Stimulated activated CD8-positive, alpha-beta memory T cell treated with anti-CD3 and anti-CD28 coated beads, Interleukin-4, amount 100 ng/mL, for 4 hours (primary cell): ENCODE measurements at places on chromosomes 2 and 18.

DNA sequence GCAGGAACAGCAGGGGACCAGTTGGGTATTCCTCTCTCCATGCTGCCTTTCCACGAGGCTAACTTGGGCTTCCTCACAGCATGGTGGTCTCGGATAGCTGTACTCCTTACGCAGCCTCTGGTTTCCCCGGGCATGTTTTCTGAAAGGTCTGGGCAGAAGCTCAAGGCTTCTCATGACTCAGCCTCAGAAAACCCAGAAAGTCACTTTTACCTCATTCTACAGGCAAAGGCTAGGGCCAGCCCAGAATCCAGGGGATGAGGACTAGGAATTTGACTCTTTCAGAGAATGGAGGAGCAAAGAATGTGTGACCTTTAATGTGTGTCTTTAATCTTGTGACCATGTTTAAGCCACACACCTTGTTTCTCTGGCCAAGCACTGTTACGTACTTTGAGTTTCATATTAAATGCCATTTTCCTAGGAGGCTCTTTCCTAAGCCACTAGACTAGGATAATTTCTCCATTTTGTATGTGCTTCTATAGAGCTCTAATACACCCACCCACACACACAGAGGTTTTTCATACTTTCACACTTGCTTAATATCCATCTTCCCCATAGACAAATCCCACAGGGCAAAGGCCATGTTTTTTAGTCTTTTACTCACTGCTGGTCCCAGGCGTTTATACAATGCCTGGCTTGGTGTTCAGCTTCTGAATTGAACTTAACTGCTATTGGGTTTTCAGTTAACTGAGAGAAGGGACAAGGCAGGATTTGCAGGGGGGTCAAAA lies 77.3 kb downstream of the LONRF2 start:
- DNase-seq = no peak

DNA sequence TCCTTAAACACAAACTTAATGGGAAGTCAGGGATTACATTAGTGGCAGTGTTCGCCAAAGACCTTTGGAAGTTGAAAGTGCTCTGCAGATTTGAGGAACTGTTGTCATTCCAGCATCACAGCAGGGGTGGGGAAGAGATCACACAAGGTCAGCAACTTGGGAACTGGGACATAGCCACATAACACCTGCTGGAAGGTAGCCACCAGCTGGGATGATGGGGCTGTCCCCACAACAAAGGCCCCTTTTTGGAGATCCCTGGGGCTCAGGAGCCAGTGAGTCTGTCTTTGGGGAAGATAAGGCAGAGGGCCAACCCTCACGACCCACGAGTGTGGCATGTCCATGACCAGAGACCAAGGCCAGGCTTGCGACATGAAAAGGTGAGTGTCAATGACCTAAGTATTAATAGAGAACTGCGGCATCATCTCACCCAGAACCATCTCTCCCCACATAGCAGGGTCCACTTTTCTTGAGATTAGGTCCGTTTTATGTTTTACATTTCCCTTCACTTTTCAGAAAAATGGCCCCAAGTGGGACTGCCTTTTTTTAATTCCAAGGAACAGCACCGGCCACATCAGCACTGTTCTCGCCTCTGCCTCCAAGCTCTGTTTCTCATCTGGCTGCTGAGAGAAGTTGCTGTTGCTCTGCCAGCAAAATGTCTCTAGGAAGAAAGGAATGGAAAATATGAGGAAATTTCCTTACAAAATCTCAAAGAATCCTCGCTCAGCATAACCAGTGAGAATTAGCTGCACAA lies 106.9 kb downstream of the GFPT1 start:
- no peak for DNase-seq

GRCh38 chr2:37809525-37809924 lies 115.6 kb upstream of the RMDN2 start:
- no peak for DNase-seq

- no peak for DNase-seq
Observed at GRCh38 chr2:84879584-84880394, 1.1 kb downstream of the TRABD2A start.

GRCh38 chr2:113284476-113284875 lies 5.8 kb upstream of the PAX8 start:
- no peak for DNase-seq

- DNase-seq = no peak
Observed at GRCh38 chr2:188415754-188416083, 124.0 kb downstream of the GULP1 start.

GRCh38 chr18:24400587-24400986 lies 3.0 kb upstream of the OSBPL1A start:
- no peak for DNase-seq

DNA sequence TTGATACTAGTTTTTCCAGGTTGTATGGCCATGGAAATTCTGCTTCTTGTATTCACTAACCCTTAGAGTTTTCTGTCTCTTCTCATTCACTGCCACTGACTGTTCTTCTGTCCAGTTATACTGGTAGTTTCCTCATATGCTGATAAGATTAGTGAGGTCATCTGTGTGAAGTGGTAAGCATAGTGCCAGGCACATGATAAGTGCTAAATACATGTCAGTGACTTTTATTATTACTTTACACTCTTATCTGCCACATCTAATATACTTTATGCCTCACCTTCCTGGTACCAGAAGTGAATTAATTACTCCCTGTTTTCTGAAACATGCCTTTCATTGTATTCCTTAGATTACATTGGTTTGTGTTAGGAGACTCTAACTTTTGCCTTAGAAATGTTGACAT lies 91.3 kb downstream of the NBEAL1 start:
- no peak for DNase-seq

GRCh38 chr2:18664421-18664820 lies 75.1 kb upstream of the NT5C1B start:
- no peak for DNase-seq

DNA sequence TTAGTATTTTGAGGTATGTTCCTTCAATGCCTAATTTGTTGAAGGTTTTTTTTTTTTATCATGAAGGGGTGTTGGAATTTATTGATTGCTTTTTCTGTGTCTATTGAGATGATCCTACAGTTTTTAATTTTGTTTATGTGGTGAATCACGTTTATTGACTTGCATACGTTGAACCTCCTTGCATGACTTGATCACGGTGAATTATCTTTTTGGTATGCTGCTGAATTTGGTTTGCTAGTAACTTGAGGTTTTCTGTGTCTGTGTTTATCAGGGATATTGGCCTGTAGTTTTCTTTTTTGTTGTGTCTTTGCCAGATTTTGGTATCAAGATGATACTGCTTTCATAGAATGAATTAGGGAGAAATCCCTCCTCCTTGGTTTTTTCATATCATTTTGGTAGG lies 23.9 kb downstream of the CLIP4 start:
- DNase-seq = no peak

DNA sequence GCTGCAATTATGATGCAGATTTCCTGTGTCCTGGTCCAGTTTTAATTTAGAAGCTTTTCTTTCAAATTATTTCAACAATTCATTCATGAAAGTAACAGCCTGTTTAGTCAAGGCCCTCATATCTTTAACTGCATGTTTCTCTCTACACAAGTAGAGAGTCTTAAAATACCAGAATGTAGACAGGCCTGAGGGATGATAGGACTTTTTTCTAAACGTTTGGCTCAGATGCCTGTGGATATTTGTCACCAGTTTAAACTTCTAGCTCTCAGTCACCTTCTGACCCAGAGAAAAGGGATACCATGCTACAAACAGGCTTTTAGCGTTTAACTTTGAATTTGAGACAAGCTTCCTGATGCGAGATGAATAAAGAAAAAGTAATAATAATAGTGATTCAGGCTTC lies 15.7 kb downstream of the COL5A2 start:
- DNase-seq = no peak

DNA sequence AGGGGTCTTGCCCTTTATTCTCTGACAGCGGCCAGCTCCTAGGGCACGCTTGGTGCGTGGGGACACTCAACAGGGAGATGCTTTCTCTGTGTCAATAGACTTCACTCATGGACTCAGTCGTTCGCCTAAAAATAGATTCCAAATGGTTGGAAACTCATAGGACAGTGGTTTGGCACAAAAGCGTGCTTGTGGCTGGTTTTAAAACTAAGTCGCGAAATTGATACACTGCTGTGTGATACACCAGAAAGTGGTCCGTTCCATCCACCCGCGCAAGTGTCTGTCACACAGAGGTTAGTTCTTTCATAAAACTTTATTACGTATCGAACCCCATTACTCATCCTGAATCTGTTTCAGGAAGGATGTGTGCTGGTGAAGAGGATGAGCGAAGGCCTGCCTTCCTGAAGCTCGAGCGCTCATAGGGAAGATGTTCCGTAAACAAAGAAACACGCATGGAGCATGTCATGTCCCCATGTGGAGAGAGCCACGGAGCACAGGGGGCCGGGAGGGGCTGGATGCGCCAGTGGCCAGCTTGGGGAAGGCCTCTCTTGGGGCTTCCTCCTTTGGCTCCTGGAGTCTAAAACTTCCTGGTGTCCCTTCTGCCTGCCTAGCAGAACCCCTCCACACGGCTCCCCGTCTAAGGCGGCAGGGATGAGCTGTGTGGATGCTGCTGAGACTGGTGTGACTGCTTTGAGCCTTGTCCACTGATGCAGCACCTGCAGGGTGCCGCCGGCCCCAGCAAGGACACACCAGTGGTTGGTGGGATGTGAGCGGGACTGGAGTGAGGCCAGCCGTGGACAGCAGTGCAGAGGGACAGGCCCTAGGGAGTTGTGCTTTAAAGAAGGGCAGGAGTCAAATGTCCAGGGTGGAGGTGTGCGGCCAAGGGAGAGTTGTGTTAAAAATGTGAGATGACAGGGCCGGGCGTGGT lies 207.2 kb downstream of the GBX2 start:
- DNase-seq = no peak

- no peak for DNase-seq
Observed at GRCh38 chr18:49251451-49251850, 209.0 kb downstream of the DYM start.

- no peak for DNase-seq
Observed at GRCh38 chr2:232524771-232525170, 1.2 kb upstream of the CHRND start.

DNA sequence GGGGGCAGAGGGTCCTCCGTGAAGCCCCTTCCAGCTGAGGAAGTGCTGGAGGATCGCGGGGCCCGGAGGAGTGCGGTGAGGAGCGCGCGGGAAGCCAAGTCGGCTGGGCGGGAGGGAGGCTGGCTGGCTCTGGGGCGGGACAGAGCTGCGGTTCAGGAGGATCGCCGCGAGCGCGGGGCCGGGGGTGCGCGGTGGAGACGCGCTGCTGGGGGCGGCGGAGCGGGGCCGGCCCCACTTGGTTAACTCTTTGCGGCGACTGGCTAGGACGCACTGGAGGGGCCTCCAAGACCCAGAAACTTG lies 464 bp downstream of the CYBRD1 start:
- DNase-seq = no peak

GRCh38 chr2:118584062-118584749 lies 263.2 kb downstream of the EN1 start:
- DNase-seq = no peak

- no peak for DNase-seq
Observed at GRCh38 chr2:158116936-158117335, 15.3 kb downstream of the UPP2 start.

- DNase-seq = no peak
Observed at GRCh38 chr2:150133623-150134022, 353.8 kb downstream of the RND3 start.

GRCh38 chr2:73993778-73994177 lies 9.1 kb downstream of the TET3 start:
- no peak for DNase-seq

DNA sequence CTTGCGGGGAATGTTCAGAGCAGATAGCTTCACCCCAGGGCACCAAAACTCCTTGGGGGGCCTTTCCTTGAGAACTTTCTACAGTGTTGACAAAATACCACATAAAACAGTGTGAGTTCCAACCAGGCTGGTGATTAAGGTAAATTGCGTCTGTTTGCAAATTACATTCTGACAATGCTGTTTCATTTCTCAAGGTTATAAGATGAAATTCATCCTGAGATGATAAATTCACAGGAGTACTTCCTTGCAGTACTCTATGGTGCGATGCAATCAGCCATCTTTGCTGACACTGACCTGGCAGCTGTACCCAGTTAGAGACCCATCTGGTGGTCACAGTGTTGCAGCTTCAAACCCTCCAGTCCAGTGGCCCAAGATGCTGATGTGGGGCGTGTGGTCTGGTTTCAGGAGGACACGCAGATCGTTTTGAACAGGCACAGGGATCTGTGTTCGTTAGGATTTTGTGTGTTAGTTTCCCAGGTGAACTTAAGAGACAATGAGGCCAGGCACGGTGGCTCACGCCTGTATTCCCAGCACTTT lies 99.5 kb upstream of the SLC66A3 start:
- DNase-seq = no peak

DNA sequence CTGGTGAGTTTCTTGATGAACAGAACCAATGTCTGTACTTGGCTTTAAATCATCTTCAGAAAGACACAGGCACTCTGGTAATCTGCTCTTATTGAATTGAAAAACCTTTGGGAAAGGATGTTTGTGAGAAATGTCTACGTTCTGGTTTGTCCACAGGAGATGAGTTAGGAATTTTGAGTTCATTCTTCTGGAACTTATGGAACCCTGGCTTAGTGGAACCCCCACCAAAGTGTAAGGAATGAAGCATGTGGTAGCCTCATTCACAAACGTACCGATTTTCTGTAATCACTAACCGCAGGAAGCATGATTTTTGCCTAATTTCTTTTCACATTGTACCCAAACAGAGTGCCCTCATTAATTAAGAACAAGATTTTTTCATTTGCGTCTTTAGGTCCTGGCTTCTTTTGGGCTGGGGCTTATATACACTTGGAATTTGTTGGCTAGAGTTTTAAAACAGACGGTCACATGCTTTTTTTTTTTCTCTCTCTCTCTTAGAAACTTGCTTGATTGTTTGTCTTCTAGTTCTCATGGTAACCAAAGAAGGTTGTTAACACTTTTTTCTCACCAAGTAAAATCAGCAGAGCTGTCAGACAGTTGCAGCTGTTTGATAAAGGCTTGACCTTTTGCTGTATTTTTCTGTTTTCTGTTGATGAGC lies 314.1 kb upstream of the THUMPD2 start:
- DNase-seq = no peak
